ENCODE measurements at places on chromosomes 11 and 22.

DNA sequence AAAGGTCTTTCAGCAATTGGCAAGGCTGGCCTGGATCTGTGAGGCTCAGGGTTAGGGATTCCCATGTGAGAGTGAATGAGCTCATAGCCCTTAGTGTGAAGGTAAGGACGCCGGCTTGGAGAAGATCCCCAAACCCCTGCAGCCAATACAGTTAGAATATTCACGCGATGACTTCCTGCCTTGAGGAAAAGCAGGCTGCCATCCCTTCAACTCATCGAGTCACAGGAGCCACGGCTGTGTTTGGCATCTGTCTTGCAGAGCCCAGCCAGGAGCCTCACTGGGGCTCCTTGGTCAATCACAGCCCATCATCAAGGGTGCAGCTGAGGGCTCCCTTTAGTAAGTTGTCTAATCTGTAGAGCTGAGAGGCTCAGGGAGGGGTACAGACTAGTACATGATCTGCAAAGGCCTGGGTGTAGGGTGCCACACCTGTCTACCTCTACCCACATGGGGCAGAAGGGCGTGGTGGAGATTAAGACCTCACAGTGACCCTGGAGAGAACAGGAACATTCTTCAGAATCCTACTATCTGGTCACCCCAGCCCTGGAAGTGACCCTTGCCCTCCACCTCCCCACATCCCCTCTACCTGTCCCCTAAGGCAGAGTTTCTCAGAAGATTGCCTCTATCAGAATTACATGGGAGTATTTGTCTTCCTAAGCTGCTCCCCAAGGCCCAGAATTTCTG lies 18.5 kb downstream of the IL10RA start:
- no peak for DNase-seq

- peak; percentile 74 for DNase-seq
These were observed at the start of gene GUCD1 for GRCh38 chr22:24554313-24555164. GUCD1 (minus strand) TSS chr22:24555138; CDS start chr22:24554991, 147 bp downstream.

DNA sequence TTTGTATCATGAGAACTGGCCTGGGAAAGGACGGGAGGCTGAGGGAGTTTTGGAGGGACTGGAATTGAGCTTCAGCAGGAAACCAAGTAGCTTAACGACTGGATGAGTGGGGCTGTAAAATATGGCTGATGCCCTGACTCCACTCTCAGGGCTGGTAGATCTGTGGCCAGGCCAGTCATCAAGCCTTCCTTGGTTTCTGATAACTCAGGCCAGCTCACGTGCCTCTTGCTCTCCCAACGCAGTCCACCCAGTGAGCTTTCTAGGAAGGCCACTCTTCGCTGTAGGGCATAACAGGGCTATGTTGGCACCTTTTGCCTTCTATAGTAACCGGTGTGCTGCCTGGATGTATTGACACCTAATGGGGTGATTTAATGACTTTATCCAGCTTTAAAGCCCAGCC lies 5.8 kb upstream of the MADD start:
- no peak for DNase-seq

- no peak for DNase-seq
These were observed 3.6 kb downstream of the GTPBP1 start for GRCh38 chr22:38709306-38709705.

All from inflammatory macrophage treated with lipopolysaccharide for 1 hour (primary cell).